ENCODE measurements at places on chromosomes 1 and 21. TPM values are rescaled to one million over a fixed set of nuclear protein-coding genes. Genes with fewer than 3 reads are reported as not detected.

- no peaks in the 10 kb centered on the region for H3K27me3 ChIP-seq
- no peak overlapping the region for H3K27ac ChIP-seq
- no peak overlapping the region for H3K4me3 ChIP-seq
- DNase-seq, result no peak
- no peaks in the 10 kb centered on the region for H3K4me1 ChIP-seq
These were observed 290.3 kb downstream of the PTPRC start for GRCh38 chr1:198929111-198929604.

GRCh38 chr1:91026777-91027176 is 4.9 kb upstream of the ZNF644 start:
- no peak overlapping the region for H3K4me3 ChIP-seq
- no peaks in the 10 kb centered on the region for H3K27me3 ChIP-seq
- H3K4me1 ChIP-seq, result no peaks in the 10 kb centered on the region
- H3K27ac ChIP-seq, result no peak overlapping the region
- no peak for DNase-seq

DNA sequence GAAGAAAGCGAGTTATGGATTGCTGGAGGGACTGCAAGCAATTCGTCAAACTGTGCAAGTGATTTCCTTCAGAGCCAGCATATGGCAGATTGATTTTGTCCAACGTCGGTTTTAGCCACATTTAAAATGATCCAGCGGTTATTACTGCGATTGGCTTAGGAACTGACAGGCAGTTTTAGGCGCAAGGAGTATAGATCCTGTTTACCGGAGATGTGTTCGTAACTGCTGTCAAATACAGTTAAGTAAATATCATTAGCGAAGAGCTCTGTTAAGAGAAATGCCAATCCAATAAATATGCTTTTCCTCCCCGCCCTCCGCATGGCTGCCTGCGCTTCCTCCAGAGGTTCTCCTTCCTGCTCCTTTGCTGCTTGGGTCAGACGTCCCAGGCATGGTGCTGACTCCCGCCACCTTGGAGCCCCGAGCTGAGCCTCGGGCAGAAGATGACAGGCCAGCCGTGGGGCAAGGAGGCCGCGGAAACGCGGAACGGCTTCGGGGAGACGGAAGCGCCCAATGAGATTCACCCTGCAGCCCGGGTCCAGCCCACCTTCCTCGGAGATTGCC is 9.4 kb upstream of the BARHL2 start:
- no peak overlapping the region for H3K27ac ChIP-seq
- peaks cover 1% of the 10 kb centered on the region for H3K27me3 ChIP-seq
- peak overlapping the region; percentile 55 for H3K4me3 ChIP-seq
- H3K4me1 ChIP-seq, result peaks cover 30% of the 10 kb centered on the region

The KRTAP19-1 gene
- polyA plus RNA-seq, result not detected

The SLC26A9 gene
- polyA plus RNA-seq, result 0.56 TPM

DNA sequence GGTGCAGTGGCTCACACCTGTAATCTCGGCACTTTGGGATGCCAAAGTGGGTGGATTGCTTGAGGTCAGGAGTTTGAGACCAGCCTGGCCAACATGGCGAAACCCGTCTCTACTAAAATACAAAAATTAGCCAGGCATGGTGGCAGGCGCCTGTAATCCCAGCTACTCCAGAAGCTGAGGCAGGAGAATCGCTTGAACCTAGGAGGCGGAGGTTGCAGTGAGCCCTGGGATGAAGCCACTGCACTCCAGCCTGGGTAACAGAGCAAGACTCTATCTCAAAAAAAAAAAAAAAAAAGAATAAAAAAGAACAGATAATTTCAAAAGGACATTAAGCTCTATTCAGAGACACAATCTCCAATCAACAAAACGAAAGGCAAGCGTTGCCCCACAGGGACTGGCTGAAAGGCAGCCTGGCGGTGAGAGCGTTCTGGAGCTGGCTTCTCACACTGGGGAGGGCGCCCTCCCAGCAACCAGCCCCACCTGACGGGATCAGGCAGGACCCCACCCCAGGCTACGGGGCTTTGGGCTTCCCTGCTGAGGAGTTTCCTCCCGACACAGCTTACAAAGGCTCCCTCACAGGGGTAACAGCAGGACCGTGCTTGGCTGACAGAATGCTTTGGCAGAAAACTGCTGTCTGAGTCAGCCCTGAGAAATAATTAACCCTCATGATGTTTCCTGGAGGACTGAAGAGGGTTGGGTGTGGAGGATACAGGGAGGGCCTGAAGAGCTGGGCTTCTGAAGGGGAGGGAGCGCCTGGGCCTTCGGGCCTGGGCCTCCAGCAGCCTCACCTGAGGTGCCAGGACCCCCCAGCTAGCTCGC is 31.1 kb upstream of the SRP9 start:
- H3K36me3 ChIP-seq, result no peaks in the 10 kb centered on the region
- peak; percentile 76 for DNase-seq
- H3K4me1 ChIP-seq, result peaks cover 23% of the 10 kb centered on the region
- H3K27ac ChIP-seq, result peak overlapping the region; percentile 85
- H3K4me3 ChIP-seq, result peak overlapping the region; percentile 66

The SCYL3 gene
- polyA plus RNA-seq, result 8.0 TPM

DNA sequence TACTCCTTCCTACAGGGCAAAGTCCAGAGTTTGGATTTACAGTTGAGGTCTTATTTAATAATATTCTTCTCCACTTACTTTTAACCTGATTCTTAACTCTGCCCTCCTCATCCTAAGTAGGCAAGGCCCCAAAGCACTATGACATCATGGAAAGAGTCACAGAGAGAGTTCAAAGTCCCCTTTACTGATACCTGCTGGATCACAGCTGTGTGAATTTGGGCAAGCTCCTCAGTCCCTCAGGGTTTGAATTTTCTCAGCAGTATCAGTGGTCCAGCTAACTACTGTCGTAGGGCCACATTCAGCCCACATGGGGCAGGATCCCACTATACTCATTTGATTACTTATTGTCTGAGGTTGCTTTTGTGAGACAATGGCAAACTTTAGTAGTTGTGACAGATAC is 16.0 kb downstream of the TYW3 start:
- H3K4me1 ChIP-seq, result no peaks in the 10 kb centered on the region
- H3K36me3 ChIP-seq, result peaks cover 74% of the 10 kb centered on the region
- no peak overlapping the region for H3K4me3 ChIP-seq
- no peaks in the 10 kb centered on the region for H3K27me3 ChIP-seq
- no peak for DNase-seq

DNA sequence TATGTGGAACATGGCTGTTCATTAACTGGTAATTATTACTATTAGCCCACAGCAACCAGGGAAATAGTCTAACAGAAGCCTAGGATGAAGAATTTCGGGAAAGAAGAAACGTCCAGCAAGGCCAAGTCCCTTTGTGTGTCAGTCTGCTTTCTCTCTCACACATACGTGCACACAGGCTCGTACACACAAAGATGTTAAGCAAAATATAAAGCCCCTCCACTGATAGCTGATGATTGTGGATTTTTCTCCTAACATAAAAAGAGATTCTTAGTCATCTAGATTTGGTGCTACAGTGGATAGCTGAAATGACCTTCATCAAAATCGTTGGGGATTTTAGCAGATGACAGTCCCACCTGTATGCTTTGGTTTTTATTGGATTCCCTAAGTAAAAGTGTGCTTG is 42.1 kb upstream of the A3GALT2 start:
- H3K27me3 ChIP-seq, result no peaks in the 10 kb centered on the region
- H3K27ac ChIP-seq, result no peak overlapping the region
- DNase-seq, result no peak
- H3K4me3 ChIP-seq, result no peak overlapping the region

DNA sequence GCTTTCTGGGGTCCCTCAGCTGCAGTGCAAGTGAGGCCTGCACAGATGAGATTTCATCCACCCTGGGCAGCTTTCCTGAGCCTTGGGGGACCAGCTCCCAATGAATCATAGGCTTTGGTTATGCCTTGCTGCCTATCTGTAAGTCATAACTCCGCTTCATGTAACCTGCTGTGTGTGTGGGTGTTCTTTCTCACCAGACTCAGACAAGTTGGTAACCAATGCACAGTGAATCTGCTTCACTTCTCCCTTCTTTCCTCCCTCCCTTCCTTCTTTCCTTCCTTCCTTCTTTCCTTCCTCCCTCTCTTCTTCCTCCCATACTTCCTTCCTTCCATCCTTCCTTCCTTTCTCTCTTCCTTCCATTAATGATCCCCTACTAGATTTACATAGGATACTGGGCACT is 34.4 kb upstream of the PSMB2 start:
- H3K36me3 ChIP-seq, result no peaks in the 10 kb centered on the region
- no peak for DNase-seq
- no peaks in the 10 kb centered on the region for H3K4me1 ChIP-seq
- H3K27me3 ChIP-seq, result peaks cover 8% of the 10 kb centered on the region

The GDAP2 gene
- 7.8 TPM for polyA plus RNA-seq

The C1orf115 gene
- 6.1 TPM for polyA plus RNA-seq

DNA sequence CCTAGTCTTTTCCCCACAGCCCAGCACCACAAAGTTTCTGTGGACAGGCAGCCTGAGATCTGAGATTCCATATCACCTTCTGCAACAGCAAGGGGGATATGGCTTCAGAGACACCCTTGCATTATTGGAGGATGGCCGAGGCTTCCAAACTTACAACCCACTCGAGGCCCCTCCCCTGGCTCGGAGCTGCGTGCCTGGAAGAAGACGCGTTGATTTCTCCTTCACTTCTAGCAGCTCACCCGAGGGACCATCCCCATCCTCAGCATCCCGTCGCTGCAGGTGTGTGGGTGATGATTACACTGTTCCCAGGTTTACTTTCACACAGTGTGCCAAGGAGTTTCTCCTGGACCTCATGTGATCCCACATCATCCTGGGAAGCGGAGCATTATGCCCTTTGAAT is 277.9 kb downstream of the MATN1 start:
- H3K27me3 ChIP-seq, result no peaks in the 10 kb centered on the region
- H3K36me3 ChIP-seq, result no peaks in the 10 kb centered on the region
- H3K27ac ChIP-seq, result no peak overlapping the region
- H3K4me1 ChIP-seq, result no peaks in the 10 kb centered on the region
- no peak overlapping the region for H3K4me3 ChIP-seq

GRCh38 chr21:32844653-32845436 is 73.3 kb upstream of the PAXBP1 start:
- H3K27ac ChIP-seq, result no peak overlapping the region
- H3K36me3 ChIP-seq, result no peaks in the 10 kb centered on the region
- H3K4me3 ChIP-seq, result no peak overlapping the region
- no peak for DNase-seq
- H3K27me3 ChIP-seq, result peaks cover 22% of the 10 kb centered on the region

The SCAF4 gene
- polyA plus RNA-seq, result 7.5 TPM

GRCh38 chr1:236604905-236605806 is 840 bp upstream of the HEATR1 start:
- no peak for DNase-seq
- H3K27ac ChIP-seq, result peak overlapping the region; percentile 89
- H3K36me3 ChIP-seq, result no peaks in the 10 kb centered on the region
- peak overlapping the region; percentile 82 for H3K4me3 ChIP-seq
- H3K4me1 ChIP-seq, result peaks cover 19% of the 10 kb centered on the region
- H3K27me3 ChIP-seq, result no peaks in the 10 kb centered on the region

The MYOM3 gene
- 152 TPM for polyA plus RNA-seq

The DCST1 gene
- polyA plus RNA-seq, result not detected

DNA sequence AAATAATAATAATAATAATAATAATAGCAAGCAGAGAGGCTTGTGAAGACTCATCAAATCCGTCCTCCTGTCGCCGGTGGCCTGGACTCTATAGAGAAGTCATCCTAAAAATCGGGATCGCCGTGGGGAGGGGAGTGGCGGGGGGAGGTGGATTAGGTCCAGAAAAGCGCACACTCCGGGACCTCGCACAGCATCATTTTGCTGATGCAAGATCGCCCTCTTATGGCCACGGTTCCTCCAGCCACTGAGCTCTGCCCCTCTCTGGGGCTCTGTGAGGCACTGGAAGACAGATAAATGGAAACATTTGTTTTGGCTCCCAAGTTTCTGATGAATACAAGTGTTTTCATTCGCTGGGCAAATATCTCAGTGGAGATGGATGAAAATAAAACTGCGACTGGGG is 612.0 kb downstream of the MATN1 start:
- H3K4me1 ChIP-seq, result no peaks in the 10 kb centered on the region
- peaks cover 61% of the 10 kb centered on the region for H3K27me3 ChIP-seq
- H3K36me3 ChIP-seq, result no peaks in the 10 kb centered on the region
- H3K27ac ChIP-seq, result no peak overlapping the region
- H3K4me3 ChIP-seq, result no peak overlapping the region

The ZZZ3 gene
- polyA plus RNA-seq, result 21.6 TPM

DNA sequence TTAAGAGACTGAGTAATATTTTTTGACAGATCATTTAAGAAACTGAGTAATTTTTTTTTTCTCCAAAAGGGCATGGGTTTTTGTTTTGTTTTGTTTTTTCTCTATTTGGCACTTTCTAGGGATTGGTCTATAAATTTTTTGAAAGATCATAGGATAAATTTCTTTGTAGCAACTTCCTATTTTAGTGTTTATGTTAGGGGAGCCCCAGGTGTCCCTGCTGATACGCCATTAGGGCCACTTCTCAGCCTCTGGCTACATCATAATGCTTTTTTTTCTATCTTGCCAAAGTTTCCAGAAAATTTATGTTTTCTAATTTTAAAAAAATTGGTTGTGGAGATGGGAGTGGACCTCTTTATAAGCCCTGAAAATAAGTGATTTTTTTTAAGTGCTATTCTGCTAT is 2.6 kb downstream of the GABPA start:
- no peaks in the 10 kb centered on the region for H3K27me3 ChIP-seq
- no peak for DNase-seq
- H3K4me3 ChIP-seq, result no peak overlapping the region
- H3K4me1 ChIP-seq, result peaks cover 36% of the 10 kb centered on the region

DNA sequence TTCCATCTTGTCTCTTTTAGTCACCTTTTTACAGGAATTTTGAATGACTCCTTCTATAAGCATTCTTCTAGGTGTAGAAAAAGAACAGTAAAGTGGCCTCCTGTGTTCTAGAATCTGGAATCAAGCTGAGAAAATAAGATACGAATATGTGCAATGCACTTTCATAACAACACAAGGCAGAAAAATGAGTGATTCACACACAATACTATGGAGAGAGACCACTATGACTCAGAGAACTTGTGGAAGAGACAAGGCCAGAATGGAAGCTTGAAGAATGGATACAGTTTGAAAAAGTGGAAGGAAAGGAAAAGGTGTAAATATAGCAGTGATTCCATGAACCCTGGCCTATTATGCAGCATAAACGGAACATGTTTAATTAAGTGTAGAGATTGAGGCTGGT is 57.1 kb upstream of the SAMSN1 start:
- DNase-seq, result no peak
- no peaks in the 10 kb centered on the region for H3K4me1 ChIP-seq
- no peaks in the 10 kb centered on the region for H3K27me3 ChIP-seq
- H3K4me3 ChIP-seq, result no peak overlapping the region
- no peak overlapping the region for H3K27ac ChIP-seq

DNA sequence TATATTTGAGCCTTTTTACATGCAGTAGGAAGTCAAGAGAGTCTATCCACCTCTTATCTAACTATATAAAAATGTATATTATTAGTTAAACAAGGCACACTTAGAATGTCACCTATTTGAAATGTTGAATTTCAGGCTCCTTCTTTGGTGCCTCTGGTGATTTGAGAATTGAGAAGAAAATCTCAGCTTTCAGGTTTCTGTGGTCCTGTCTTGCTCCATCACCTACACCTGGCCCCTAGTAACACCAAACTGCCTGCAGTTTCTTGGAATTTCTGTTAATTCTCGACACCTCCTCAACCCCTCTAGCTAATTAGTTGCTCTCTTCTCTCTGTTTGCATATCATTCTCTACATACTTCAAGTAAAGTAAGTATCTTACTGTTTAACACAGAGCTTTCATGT is 54.9 kb upstream of the WNT2B start:
- no peak overlapping the region for H3K27ac ChIP-seq
- H3K36me3 ChIP-seq, result no peaks in the 10 kb centered on the region
- H3K4me3 ChIP-seq, result no peak overlapping the region
- no peaks in the 10 kb centered on the region for H3K4me1 ChIP-seq
- no peak for DNase-seq

The OR2L2 gene
- not detected for polyA plus RNA-seq

- peaks cover 6% of the 10 kb centered on the region for H3K27me3 ChIP-seq
- H3K36me3 ChIP-seq, result no peaks in the 10 kb centered on the region
- H3K27ac ChIP-seq, result no peak overlapping the region
- H3K4me3 ChIP-seq, result no peak overlapping the region
- no peaks in the 10 kb centered on the region for H3K4me1 ChIP-seq
- DNase-seq, result no peak
These were observed 149.2 kb downstream of the ACTL8 start for GRCh38 chr1:17904290-17904689.
